CD4-positive, alpha-beta T cell treated with Interferon gamma for 1 hour (primary cell): ENCODE measurements at places on chromosomes 3 and 15.
A peak's percentile ranks its signal among the peaks of the same experiment; 100 is the strongest.

DNA sequence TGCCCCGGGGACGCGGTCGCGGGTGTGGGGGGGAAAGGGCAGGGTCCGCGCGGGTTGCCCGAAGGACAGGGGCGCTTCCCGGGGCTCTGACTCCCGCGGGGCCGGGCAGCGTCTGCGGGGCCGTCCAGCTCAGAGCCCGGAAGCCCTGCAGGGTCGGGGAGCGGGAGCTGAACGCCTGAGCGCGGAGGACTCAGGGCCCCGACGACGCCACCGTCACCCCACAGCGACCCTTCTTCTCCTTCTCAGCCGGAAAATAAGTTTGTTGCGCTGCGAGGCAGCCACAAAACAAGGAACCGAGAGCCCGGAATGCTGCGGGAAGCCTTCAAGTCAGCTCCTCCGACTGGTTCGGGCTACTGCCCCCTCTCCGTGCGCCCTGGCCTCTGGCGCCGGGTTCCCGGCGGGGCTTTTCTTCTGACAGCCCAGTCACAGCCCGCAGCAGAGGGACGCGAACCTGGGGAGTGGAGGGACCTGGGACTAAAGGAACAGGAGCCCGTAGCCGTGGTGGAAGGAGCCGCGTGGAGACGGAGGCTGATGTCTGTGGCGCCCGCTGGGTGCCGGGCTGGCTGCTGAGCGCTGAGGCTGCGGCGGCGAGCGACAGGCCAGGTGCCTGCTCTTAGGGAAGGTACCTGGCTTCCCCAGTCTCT lies 484 bp downstream of the CNTN4 start:
- DNase-seq: no peak

DNA sequence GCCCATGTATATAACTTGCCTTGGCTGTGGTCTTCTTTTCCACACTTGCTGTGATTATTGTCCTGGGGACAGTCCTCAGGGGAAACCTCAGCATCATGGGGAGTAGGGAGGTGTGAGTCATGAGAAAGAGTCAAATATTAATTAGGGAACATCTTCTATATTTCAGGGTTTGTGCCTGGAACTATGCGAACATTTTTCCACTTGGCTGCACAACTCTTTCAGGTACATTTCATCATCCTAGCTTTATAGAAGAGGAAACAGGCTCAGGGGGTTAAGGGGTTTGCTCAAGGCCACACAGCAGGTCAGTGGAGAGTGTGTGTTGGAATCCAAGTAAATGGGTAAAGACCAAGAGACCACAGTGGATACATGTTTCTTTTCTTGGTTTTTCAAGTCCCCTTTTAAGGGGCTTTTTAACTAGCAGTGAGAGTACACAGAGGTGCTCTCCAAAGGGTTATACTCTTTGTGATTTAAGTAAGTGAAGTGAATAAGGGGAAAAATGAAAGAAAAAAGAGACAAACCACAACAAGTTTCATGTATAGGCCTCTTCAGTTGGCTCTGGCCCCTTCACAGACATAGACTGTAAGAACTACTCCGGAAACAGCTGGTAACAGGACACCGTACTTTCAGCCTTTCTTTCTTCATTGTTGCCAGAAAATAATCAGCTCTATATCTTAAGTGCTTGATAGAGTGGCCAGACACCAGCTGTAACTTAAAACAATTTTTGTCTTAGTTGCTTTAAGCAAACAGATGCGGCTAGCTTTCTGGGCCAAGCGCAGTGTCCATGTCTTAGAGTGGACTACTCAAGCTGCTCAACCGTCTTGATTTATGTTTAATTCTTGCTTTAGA lies 64.6 kb downstream of the EEFSEC start:
- no peak for DNase-seq

GRCh38 chr3:62277450-62277849 lies 95.9 kb downstream of the FEZF2 start:
- no peak for DNase-seq

DNA sequence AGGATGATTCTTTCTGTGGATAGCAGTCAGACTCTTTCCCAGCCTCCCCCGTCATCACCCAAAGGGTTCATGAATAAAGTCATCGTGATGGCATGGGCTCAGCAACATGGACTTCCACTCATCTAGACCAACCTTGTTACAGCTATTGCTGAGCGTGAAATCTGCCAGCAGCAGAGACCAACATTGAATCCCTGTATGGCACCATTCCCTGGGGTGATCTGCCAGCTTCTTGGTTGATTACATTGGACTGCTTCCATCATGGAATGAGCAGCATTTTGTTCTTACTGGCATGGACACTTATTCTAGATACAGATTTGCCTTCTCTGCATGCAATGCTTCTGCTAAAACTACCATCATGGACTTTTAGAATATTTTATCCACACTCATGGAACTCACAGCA lies 195.6 kb upstream of the AZI2 start:
- no peak for DNase-seq

GRCh38 chr3:141273700-141274410 lies 42.2 kb downstream of the PXYLP1 start:
- DNase-seq: no peak

- no peak for DNase-seq
These were observed 7.4 kb downstream of the MESD start for GRCh38 chr15:80982205-80982604.

DNA sequence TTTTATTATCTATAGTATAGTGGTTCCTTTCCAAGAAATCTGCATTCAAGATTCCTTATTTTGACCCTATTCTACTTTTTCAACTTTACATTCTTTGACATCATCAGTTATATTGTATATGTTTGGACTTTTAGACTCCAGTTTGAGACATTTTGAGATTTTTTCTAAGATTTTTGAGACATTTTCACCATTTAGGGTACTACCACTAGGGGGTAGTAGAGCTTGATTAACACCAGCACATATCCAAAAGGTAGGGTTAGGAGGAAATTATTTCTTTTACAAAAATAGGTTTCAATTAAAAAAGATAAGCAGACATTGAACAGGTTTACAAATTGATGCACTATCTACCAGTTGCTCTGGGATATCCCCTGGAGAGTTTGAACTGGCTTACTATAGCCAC lies 262.5 kb downstream of the SCAPER start:
- DNase-seq: no peak

GRCh38 chr15:58924327-58924726 lies 9.2 kb downstream of the SLTM start:
- no peak for DNase-seq

- DNase-seq: peak; percentile 56
These were observed 90.0 kb downstream of the APBA2 start for GRCh38 chr15:28975766-28976179.

DNA sequence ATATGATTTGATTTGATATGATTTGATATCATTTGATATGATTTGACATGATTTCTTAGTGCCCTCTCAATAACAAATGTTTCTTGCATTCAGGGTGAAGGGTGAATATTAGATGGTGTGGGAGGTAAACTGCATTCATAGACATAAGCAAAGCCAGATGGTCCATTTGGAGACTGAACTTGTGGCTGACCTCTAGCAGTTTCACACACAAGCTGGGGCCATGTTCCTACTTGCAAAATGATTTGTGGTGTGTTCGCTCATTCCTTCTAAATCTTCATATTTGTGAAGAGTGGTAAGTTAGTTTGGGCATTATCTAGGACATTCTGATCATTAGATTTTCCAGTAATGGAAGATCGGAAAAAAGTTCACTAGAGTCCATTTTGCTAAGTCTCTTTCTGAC lies 40.5 kb upstream of the CCR4 start:
- no peak for DNase-seq
